ENCODE measurements at places on chromosomes 13 and 19. TPM values are rescaled to one million over a fixed set of nuclear protein-coding genes. Genes with fewer than 3 reads are reported as not detected.

RASIP1 gene
- polyA plus RNA-seq = 3.6 TPM

PPM1N gene
- 0.59 TPM for polyA plus RNA-seq

CACNG6 gene
- not detected for polyA plus RNA-seq

ZNF486 gene
- 1.8 TPM for polyA plus RNA-seq

PRODH2 gene
- 7.1 TPM for polyA plus RNA-seq

PSG1 gene
- not detected for polyA plus RNA-seq

ZNF506 gene
- polyA plus RNA-seq = 16.4 TPM

DNA sequence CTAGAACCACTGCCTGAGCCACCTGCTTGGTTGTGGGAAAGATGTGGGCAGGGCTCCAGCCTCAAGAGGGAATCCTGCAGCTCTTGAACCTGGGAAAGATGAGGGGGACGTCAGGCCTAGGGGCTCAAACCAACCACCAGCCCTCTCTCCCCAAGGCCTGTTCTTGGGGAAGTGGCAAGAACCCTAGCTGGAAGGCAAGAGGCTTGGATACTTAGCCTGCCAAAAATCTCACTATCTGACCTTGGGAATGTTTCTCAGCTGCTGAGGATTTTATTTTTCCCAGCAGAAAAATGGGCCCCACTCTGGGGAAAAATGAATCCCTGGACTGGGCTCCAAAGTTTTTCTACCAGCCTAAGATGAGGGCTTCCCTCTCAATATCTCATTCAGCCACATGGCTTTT lies 4.6 kb downstream of the USHBP1 start:
- DNase-seq = no peak

GRCh38 chr19:5192568-5192967 lies 148.0 kb downstream of the PTPRS start:
- no peak for DNase-seq

- no peak for DNase-seq
Measured at GRCh38 chr19:40144947-40145748, 46.1 kb upstream of the MAP3K10 start.

DNA sequence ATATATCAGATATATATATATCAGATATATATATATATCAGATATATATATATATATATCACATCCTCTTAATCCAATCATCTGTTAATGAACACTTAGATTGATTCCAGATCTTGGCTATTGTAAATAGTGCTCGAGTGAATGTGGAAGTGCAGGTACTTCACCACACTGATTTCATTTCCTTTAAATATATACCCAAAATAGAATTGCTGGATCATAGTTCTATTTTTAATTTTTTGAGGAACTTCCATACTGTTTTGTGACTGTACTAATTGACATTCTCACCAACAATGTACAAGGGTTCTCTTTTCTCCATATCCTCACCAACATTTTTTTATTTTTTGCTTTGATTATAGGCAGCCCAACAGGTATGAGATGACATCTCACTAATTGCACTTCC lies 277.5 kb downstream of the NHLRC3 start:
- DNase-seq = no peak

GRCh38 chr19:22604571-22605274 lies 29.4 kb upstream of the ZNF492 start:
- no peak for DNase-seq

GRCh38 chr19:39372047-39372802 lies 18.7 kb downstream of the PAF1 start:
- DNase-seq = peak; percentile 39

DNA sequence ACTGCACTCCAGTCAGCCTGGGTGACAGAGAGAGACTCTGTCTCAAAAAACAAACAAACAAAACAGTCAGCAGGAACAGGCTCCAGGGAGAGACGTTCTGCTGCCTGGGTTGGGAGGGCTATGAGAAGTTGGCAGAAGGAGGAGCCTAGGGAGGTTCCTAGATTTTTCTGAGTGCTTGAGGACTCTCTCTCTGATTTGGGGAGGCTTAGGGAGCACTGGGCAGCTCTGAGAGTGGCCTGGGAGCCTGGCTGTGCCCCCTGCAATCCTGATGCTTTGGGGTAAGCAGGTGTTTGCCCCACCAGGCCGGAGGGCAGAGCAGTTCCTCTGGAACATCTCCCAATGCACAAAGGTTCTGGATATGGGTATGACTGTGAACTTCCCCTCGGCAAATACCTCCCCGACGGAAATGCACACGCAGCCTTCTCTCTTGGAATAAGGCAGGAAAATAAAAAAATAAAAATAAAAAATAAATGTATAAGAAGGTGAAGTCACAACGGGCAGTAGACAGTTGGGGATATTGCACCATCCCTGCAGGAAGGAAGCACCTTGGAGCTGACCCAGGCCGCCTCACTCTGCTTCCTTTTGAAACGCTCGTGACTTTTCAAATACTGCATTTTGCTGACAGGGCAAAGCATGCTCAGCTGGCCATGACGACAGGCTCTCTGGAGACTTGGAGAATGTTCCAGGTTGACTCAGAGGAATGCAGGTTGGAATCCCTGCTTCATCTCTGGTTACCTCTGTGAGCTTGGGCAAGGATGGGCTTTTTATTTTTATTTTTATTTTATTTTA lies 26.5 kb upstream of the HOMER3 start:
- peak; percentile 34 for DNase-seq

DNA sequence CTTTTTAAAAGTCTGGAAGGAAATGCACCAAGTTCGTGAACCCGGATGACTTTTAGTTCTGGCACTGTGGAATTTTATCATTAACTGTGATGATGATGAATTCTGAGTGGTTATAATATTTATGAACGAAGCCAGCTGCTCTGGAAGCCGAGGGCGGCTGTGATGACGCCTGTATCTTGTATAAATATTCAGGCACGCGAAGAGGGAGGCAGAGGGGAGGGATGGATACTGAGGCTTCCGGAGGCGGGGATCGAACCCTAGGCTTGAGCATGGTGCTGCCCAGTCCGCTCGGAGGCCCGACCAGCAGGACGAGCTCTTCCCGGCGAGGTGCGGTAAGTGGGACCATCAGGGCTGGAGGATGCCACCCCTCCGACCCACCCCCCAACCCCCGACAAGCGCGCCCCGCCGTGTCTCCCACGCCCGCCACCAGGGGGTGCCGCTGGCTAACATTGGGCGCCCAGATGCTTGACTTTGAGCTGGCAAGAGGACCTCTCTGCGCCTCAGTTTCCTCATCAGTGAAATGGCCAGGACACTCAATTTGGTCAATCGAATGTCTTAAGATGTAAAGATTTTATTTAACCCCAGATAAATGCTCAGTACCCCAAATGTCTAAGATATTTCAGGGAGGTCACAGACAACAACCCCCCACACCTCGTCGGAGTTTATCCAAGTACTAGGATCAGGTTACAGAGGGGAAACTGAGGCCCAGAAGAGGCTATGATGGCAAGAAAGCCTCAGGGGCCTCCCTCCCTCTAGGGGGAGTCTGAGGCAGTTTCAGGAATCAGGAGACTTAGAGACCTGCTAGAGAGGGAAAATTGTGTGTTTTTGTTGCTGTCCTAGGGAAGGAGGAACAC lies 4.5 kb upstream of the RAB3A start:
- DNase-seq = no peak

DNA sequence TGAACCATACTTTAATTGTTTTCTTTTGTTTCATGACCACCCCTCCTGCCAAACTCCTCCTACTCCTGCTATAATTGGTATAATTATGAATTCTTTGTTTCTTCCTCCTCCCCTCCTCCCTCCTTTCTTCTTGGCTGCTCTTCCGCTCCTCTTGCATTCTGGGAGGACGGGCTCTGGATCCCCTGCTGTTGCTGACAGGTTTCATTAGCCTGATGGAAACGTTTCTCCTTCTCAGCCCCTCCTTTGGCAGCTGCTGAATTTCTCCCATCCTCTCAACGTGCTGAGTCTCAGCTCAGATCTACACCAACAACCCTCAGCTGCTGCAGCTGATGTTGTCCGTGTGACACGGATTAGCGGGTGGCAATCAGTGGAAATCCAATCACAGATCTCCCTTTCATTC lies 97.1 kb upstream of the UBAC2 start:
- no peak for DNase-seq

GRCh38 chr13:103983948-103984347 lies 917.7 kb upstream of the SLC10A2 start:
- DNase-seq = no peak

DNA sequence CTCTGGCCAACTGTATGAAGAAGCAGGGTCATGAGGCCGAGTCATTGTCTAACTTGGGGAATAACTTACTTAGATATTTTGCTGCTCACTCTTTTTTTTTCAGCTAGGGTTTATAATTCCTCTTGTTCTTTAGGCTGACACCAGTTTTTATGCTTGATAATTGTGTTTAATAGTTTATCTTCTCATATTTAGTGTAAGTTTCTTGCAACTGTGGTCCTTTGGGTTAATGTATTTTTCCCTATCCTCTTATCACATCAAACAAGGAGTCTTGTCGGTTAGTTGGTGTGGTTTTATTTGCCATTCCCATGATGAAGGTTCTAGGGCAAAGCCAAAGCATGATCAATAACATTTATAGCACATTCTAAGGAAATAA lies 204.6 kb downstream of the NUFIP1 start:
- no peak for DNase-seq

DNA sequence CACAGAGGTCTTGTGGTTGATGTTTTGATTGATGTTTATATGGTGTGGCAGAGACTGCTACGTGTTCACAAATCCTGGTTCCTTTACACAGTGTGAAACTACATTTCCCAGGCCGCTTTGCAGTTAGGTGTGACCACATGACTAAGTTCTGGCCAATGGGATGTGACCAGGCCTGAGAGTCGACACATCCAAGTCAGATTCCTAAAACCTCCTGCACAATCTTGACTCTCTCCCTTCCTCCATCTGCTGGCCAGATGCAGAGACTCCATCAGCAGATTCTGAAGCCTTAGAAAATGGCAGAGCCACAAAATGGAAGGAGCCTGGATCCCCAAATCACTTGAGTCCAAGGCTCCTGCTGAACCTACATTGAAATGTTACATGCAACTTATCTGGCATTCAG lies 12.6 kb downstream of the CD37 start:
- peak; percentile 23 for DNase-seq

- DNase-seq = no peak
Measured at GRCh38 chr13:75660694-75661093, 24.6 kb downstream of the LMO7 start.

DNA sequence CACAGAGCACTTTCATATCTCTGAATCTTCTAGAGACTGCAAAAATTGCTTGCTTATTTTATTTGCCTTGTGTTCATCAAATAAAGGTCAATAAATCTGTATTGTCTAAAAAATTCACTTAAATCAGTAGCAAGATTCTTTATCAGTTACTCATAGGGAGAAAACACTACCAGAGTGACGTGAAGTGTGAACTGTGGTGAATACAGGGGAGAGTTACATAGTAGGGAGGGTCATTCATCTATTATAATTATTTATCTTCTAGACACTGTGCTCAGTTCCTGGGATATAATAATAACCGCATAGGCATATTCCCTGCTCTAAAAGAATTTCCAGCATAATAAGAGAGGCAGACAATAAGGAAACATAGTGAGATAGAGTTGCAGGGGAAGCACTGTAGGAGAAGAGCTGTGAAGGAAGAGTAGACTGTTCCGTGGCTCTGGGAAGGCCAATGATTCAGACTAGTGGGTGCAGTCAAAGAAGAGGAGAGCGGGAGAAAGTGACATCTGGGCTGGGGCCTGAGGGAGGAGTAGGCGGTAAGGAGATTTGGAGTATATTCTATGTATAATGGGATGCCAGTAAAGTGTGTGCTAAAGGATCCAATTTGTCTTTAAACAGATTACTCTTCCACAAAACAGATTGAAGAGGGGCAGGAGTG lies 84.0 kb upstream of the TDRD3 start:
- DNase-seq = no peak

All from hepatocyte (in vitro differentiated cells).